ENCODE measurements at places on chromosomes 5 and 9.

GRCh38 chr5:168649306-168649705 is 70.1 kb upstream of the PANK3 start:
- H3K36me3 ChIP-seq, result no peaks in the 10 kb centered on the region
- no peak overlapping the region for H3K27ac ChIP-seq
- H3K4me3 ChIP-seq, result no peak overlapping the region
- DNase-seq, result no peak
- H3K4me1 ChIP-seq, result no peaks in the 10 kb centered on the region

- no peaks in the 10 kb centered on the region for H3K27me3 ChIP-seq
- no peaks in the 10 kb centered on the region for H3K4me1 ChIP-seq
- peak; percentile 80 for DNase-seq
Observed at GRCh38 chr5:132238169-132238744, 10.6 kb upstream of the P4HA2 start.

DNA sequence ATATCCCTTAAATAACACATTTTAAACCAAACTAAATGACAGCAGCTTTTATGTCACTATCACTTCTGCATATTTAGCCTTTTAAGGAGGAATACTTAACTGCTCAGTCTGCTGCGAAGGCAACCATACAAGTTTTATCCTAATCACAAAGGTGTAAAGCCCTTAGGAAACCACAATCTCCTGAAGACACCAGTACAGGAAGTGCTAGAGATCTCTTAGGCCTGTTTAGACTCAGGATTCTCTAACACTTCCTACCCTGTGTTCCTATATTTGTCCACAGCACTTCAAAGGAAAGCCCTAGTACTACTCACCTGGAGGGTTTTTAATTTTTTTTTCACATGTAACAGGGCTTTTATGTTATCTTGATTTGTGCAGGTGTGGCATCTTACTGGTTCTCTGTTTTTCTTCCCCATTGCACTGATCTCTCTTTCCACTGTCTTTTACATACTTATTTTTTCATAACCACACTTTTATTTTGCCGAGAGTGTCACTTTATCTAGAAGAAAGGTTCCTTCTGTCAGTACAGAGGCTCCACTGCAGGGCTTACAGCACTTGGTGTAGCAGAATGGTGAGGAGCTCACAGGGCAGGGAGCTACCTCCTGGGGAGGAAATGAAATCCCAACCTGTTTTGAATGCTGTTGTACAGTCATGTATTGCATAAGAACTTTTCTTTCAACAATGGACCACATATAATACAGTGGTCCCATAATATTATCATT is 1060.6 kb upstream of the ACO1 start:
- no peaks in the 10 kb centered on the region for H3K27me3 ChIP-seq
- H3K27ac ChIP-seq, result no peak overlapping the region
- no peaks in the 10 kb centered on the region for H3K4me1 ChIP-seq
- no peak overlapping the region for H3K4me3 ChIP-seq

- peak; percentile 84 for DNase-seq
- peak overlapping the region; percentile 24 for H3K4me3 ChIP-seq
- H3K36me3 ChIP-seq, result no peaks in the 10 kb centered on the region
- H3K27me3 ChIP-seq, result no peaks in the 10 kb centered on the region
Observed at GRCh38 chr9:136051837-136052471, 43.1 kb downstream of the NACC2 start.

GRCh38 chr5:9861666-9862256 is 231.6 kb upstream of the TAS2R1 start:
- H3K4me1 ChIP-seq, result no peaks in the 10 kb centered on the region
- no peaks in the 10 kb centered on the region for H3K27me3 ChIP-seq
- DNase-seq, result no peak
- no peaks in the 10 kb centered on the region for H3K36me3 ChIP-seq
- no peak overlapping the region for H3K27ac ChIP-seq

DNA sequence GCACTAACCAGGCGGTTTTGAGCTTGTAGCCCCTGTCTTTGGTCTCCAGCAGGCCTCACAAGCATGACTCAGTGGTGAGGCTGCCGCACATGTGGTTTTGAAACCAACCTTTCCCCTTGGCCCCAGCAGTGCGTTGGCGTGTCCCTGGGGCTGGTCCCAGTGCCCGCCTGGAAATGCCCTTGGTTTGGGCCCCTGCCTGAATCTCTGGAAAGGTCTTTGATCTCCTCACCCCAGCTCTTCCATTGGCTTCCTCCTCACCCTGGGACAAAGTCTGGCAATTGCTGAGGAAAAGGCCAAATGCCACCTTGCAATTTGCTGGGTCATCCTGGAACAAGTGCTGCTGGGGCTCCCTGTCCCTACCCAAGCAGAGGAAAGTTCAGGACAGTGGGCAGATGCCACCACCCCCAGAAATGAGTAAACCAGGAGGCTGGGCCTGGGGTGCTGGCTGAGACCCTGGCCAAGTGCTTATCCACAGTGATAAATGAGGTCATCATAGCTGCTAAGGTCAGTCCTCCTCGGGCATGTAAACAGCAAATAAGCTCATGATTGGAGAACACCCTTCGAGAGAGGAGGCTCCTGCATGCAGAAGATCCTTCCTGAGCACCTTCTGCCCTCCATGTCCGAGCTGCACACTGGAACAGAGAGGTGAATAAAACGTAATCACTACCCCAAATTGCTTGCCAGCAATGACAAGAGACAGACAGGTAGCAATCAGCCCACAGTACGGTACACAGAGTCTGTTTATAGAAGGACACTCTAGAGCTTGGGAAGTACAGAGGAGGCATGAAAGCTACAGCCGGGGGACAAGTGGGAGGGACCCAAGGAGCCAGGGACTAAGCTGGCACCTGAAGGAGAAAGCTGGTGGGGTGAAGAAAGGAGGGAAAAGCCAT is 98.9 kb upstream of the CPEB4 start:
- no peak overlapping the region for H3K4me3 ChIP-seq
- no peaks in the 10 kb centered on the region for H3K27me3 ChIP-seq
- H3K27ac ChIP-seq, result no peak overlapping the region
- no peaks in the 10 kb centered on the region for H3K36me3 ChIP-seq
- H3K4me1 ChIP-seq, result no peaks in the 10 kb centered on the region
